ENCODE measurements at places on chromosomes 1 and 21.

DNA sequence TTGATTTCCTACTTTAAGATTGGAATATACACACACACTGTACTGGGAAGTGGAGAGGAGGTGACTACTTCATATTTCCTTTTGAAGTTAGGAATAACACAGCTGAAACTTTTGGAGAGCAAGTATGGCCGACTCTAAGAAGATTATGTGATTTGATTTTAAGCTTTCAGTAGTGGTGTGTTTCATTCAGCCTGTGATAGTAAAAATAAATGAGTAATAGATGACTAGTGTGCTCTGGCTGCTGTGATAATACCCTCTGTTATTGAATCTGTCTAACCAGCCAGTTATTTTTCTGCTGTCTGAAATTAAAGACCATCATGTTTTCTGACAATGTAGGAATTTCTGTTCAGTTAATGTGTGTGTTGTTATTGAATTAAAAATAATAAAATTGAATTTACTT lies 48.3 kb downstream of the CTTNBP2NL start:
- no peak for DNase-seq

DNA sequence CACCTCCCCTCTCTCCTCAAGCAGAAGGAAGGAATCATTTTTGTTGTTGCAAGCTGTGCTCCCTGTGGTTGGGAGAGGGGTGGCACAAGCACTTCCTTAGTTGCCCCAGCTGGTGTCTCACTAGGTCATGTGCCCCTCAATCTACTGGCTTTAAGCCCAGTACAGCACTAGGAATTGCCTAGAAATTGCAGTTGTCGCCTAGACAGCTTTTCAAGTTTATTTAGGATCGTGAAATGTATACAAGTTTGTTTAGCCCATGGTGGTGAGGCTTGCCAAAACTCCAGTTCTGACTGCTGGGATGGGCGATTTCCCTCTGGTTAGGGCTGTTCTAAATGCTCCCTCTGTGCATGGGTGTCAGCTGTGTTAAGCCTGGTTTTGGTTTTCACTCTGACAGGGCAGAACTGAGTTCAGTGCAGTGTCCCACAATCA lies 126.8 kb upstream of the ZNF644 start:
- no peak for DNase-seq

GRCh38 chr1:222974496-222974895 lies 159.7 kb downstream of the DISP1 start:
- DNase-seq = no peak

DNA sequence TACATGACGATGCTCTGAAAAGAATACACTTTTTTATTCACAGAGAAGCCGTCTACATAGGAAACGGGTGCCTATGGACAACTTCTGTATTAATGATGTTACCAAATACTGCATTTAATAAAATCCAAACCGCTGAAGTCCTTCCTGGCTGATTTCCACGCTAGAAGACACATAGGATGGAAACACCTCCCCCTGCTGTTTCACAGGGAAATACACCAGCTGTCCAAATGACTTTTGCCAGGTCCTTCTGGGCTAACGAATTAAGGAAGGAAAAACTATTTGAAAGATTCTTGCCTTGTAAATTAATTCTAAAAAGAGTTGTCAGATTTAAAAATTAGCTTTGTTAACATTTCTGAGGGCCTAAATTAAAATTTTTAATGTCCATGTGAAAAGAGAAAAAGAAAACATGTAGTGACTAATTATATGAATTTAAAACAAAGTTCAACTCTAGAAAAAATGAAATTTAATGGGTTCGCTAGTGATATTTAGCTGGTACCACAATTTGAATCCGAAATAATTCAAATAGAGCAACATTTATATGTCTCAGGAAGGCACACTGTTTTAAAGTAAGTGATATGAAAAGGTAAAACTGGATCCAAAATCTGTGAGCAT lies 146.0 kb downstream of the RERE start:
- no peak for DNase-seq

GRCh38 chr1:230717251-230717650 lies 3.3 kb upstream of the AGT start:
- DNase-seq = no peak

DNA sequence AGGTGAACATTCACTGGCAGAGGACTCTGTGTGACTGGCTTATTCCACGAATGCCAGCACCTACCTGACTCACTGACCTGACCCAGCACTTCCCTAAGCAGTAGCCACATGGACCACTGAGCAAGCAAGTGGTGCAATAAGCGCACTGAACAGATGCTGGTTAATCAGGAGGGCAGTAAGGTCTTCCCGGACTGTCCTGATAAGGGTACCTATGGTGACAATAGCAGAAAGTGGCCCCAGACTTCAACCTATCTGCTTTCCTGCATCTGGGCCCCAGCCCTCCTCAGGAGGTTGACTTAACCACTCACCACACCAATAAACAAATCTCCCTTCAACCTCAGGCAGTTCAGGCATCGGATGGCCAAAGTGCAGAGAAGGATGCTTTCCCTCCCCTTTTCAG lies 65.7 kb downstream of the SETD4 start:
- no peak for DNase-seq

DNA sequence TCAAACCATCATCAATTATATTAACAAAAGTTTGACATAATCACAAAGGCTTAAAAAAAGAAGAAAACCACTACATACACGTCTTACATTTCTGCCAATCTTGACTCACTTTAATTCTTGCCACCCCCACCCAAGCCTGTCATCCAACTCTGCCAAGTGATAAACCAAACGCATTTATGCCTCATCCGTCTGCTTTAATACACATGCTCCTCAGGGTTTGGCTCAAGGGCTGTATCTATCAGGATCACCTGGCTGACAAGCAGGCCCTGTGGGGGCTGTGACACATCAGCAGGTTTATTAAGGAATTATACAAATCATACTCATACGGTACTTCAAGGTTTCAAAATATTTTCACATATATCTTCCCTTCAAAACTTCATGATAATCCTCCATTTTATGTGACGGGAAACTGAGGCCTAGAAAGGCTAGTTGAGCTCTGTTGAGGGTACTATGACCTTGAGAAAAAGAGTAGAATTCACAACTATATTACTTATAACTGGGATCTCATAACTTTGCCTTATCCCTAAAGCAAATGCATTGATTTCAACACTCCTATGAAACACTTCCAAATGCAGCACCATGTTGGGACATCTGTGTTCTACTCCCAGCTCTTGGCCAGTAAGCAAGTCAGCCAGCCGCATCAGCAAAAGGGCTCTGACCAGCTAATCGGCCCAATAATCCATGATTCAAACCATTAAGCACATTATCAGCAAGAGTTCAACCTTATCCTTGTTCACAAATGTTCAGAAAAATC lies 8.7 kb downstream of the SORT1 start:
- DNase-seq = no peak

DNA sequence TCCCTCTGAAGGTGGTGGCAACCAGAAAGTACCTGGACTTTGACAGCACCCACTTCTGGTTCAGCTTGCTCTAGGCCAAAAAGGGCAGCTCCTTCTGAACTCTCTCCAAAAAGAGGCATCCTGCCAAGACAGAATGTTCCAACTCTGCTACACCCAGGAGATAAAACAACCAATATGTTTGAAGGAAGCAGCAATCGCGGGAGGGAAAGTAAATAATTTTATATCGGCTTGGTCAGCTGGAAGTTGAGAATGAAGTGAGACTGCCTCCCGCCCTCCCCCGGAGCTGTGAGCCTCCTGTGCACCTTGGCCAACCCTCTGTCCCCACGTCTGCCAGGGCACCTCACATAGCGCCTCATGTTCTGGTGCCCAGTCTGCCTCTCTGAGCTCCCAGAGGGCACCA lies 130.3 kb upstream of the ATP1A1 start:
- DNase-seq = no peak

GRCh38 chr1:247146671-247147070 lies 25.1 kb downstream of the ZNF124 start:
- DNase-seq = no peak

GRCh38 chr1:244801246-244801645 lies 34.2 kb upstream of the COX20 start:
- peak; percentile 82 for DNase-seq

DNA sequence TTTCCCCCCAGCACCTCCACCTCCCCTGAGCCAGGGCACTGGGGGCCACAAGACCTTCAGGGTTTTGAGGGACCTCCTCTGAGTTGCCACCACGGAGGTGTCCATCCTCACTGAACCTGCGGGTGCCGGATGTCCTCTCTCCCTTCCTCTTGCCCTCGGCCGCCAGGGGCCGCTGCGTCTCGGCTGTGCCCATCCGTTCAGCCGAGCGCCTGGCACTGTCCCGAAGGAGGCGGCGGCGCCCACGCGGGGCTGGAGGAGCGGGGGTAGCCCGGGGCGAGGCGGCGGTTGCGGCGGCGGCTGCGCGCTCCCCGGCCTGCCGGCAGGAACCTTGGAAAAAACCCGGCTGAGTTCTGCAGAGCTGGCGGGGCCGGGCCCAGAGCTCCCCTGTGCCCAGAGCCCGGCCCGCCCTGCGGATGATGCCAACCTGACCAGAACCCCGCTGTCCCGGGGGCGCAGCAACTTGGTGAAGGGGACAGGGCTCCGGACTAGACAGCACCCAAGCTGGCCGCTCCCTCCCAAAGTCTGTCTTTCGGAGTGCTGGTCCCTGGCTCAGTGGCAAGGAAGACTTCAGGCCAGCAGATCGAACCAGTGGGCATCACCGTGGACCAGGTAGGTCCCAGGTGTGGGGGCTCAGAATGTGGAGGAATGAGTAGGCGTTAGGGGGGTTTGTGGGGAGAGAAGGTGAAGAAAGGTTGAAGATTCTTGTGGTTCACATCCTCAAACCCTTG lies 3.7 kb upstream of the PPM1J start:
- DNase-seq = peak; percentile 47

- no peak for DNase-seq
These were observed at the start of gene ALPL for GRCh38 chr1:21509351-21510112. Gene ALPL, plus strand, starts transcription at chr1:21509423. Its CDS starts 44,659 bp downstream, at chr1:21554082.

- DNase-seq = no peak
These were observed 10.2 kb upstream of the RCAN1 start for GRCh38 chr21:34625030-34625593.

GRCh38 chr21:41664881-41665765 lies 101.7 kb downstream of the RIPK4 start:
- no peak for DNase-seq

- no peak for DNase-seq
These were observed 21.7 kb downstream of the RNF187 start for GRCh38 chr1:228508840-228509415.

GRCh38 chr1:159906960-159907359 lies 7.0 kb upstream of the CFAP45 start:
- DNase-seq = no peak

- DNase-seq = peak; percentile 78
These were observed 96.6 kb downstream of the FGGY start for GRCh38 chr1:59393211-59394180.

- no peak for DNase-seq
These were observed 383.3 kb upstream of the PROX1 start for GRCh38 chr1:213604477-213604876.

GRCh38 chr1:43352881-43353280 lies 5.9 kb upstream of the CDC20 start:
- DNase-seq = no peak

DNA sequence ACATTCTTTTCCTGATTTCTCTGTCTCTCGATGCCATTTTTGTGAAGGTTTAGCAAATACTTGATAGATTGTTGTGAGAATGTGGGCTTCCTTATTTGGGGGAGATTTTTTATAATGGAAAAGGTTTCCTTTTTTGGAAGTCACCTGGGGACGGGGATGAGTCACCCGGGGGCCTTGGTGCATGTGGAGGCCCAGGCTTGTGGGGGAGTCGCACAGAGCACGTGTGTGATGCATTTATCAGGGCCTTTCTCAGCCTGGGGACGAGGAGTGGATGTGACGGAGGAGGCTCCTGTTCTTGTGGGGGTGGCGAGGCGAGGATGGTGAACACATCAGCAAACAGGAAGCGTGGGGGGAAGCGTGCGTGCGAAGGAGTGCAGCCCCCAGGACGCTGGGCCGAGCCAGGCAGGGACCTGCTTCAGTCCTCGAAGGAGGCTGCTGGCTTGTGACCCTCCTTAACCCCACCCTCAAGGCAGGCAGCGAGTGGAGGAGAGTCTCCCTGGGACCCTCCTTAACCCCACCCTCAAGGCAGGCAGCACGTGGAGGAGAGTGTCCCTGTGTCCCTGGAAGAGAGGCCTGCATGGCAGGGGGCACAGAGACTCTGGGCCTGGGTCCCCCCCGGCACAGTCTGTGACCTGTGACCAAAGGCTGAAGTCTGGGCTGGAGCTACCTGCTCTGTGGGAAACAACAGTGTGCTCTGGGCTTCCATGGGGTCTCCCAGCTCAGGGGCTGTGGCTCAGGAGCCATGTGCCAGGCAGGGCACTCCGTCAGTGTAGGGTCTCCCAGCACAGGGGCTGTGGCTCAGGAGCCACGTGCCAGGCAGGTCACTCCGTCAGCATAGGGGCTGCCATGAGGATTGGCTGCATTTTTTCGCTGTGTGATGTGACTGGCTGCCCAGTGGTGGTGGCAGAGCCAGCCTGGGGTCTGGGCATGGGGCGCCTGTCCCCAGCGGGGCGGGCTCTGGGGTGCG lies 57.2 kb downstream of the AGPAT3 start:
- DNase-seq = no peak

DNA sequence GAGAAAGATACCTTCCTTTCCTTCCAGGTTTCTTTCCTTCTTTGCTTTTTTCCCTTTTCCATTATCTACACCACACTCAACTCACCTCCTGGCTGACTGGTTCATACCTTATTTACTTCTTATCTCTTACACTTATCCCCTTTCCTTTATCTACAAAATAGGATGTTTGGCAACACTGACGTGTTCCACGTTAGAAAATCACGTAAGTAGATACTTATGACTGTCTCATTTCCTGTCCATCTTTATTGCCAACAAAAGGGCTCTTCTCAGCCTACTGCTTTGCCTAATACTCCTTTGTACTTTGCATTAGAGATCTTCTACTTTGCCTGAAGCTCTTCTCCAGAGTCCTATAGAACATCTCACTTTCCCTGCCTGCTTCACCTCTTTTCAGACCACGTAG lies 25.1 kb downstream of the SYNJ1 start:
- no peak for DNase-seq

DNA sequence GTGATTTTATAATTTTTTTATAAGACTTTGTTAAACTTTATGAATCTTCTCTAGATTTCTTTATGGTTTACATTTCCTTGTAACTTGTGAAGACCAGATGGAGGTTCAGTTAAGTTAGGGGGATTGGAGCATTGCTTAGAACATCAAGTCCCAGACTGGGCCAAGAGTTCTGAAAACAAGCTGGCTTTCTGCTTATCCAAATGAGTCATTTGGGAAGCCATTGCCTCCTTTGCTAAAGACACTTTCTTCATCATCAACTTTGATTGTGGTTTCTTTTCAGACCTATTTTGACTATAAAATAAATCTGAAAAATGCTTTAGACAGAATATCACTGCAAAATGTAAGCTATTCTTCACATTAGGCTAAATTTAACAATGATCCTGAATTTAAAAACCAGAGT lies 446.8 kb downstream of the USP25 start:
- DNase-seq = no peak

DNA sequence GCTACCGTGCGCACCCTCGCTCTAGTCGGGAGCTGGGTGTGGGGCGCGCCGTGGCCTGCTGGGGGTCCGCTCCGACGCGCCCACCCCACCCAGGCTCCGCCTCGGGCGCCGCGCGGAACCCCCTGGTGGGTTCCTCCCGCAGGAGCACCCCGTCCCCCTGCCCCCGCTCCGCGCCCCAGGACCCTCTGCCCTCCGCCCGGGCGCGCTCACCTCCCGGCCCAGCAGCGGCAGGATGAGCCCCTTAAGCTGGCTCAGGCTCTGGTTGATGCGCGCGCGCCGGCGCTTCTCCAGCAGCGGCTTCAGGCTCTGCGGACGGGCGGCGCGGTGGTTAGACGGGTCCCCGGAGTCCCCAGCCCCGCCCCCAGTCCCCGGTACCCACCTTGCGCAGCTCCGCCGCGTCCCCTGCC lies 319 bp downstream of the HES2 start:
- DNase-seq = no peak

- DNase-seq = no peak
These were observed 208.7 kb downstream of the FGGY start for GRCh38 chr1:59505596-59506028.

GRCh38 chr1:39574646-39575045 lies 1.9 kb downstream of the PABPC4 start:
- DNase-seq = peak; percentile 98

Data from NCI-H2107 (cell line).